ENCODE measurements at places on chromosomes 1 and 21.

GRCh38 chr1:192087334-192087733 lies 70.9 kb upstream of the RGS18 start:
- no peak for DNase-seq

- DNase-seq: no peak
These were observed 30.5 kb downstream of the NTNG1 start for GRCh38 chr1:107171333-107171732.

DNA sequence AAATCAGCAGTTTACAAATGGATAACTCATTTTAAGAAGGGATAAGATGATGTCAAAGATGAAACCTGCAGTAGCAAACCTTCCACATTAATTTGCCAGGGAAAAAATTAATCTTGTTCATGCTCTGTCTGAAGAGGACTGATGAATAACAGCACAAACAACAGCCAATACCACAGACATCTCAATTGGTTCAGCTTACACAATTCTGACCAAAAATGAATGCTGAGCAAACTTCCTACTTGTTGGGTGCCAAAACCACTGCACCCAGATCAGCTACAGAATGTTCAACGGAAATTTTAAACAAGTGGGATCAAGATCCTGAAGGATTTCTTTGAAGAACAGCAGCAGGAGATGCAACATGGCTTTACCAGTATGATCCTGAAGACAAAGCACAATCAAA lies 98.3 kb downstream of the COQ8A start:
- DNase-seq: no peak

DNA sequence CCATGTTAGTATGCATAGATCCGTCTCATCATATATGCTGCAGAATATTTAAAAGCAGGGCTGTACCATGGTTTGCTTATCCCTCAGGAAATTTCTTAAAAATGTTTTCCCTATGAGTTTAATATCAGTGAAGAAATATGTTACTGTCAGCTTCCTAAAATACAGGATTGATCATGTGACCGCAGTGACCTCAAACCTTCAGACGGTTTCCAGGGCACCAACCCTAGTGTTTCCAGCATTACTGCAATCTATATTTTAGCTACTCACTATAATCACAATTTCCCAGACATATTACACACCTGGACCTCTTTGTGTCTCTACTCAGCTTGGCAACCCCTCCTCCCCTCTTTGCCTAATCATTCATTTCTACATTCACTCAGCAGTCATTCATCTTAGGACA lies 7.7 kb upstream of the SDHB start:
- no peak for DNase-seq

DNA sequence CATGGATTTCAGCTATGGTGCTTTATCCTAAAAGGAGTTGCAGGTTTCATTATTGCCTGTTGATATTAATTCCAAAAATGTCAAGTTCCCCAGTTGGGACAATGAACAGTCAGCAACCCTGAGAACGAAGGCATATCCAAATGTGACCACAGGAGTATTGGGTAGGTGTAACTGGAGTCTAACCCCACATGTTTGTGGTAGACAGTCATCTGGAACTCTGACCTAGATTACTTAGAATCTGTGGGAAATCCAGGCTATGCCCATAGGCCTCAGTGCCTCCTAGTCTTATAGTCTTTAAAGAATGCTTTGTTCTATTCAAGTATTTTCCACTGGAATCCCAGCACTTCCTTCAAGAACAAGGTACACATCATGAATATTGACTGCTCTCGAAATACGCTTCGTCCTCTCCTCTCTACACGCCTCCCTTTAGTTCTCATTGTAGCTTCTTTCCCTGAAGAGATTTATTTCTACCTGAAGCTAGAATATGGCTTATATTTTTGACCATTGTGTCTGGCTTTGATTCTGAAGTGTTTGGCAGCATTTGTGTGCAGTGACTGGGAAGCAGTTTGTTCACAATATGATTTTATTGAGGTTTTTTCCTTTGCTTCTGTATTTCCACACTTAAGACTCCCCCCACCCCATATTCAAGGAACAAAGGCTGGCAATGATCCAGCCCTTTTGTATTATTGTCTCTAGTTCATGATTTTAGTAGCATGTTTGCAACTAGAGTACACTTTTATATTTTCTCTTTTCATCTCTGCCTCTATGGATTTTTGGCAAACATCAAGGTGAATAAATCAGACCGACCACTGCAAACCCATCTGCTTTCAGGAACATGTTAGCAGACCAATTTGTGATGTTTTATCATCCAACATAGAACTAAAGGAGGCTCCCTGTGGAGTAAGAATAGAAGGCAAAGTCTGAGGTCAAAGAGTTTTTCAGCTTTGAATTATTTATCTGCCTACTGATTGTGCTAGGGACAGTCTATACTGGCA lies 178.6 kb downstream of the GPR52 start:
- peak; percentile 9 for DNase-seq

GRCh38 chr1:243409284-243409683 lies 153.4 kb downstream of the SDCCAG8 start:
- DNase-seq: no peak

GRCh38 chr1:215425138-215425537 lies 142.0 kb upstream of the KCTD3 start:
- no peak for DNase-seq

- DNase-seq: no peak
These were observed 32.3 kb downstream of the PABPC4 start for GRCh38 chr1:39544327-39544726.

- DNase-seq: no peak
These were observed 113.6 kb downstream of the LRRC40 start for GRCh38 chr1:70091811-70092210.

- no peak for DNase-seq
These were observed 89.0 kb downstream of the SLC45A1 start for GRCh38 chr1:8406960-8407359.

GRCh38 chr1:116242741-116243140 lies 130.3 kb upstream of the ATP1A1 start:
- DNase-seq: no peak

- DNase-seq: no peak
These were observed 36.0 kb upstream of the SLC44A3 start for GRCh38 chr1:94784190-94784515.

DNA sequence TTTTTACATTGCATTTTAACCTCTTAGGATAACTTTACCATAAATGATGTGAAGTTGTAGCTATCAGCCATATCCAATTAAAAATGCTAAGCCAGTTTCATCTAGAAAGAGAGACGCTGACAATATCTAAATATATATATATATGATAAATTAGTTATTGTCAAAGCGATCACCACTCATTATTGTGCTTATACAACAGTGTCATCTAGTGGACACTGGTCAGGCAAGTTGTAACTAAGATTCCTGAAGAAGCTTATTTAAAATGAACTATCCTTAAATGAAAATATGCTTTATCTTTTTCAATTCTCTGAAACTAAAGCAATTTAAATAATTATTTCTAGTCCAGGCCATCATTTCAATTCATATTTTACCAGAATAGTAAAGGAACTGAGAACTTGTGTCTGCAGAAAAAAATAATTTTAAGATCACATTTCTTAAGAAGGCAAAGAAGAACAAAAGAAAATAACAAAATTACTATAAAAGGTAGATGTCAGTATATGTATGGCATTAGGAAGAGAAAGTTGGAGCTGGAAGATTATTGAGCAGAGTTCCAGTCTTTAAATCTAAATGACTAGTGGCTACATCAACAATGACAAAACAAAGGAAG lies 193.3 kb upstream of the SNX7 start:
- peak; percentile 74 for DNase-seq

- no peak for DNase-seq
These were observed 233.1 kb downstream of the HHIPL2 start for GRCh38 chr1:222314839-222315238.

- no peak for DNase-seq
These were observed 199.3 kb upstream of the JUN start for GRCh38 chr1:58983162-58983561.

DNA sequence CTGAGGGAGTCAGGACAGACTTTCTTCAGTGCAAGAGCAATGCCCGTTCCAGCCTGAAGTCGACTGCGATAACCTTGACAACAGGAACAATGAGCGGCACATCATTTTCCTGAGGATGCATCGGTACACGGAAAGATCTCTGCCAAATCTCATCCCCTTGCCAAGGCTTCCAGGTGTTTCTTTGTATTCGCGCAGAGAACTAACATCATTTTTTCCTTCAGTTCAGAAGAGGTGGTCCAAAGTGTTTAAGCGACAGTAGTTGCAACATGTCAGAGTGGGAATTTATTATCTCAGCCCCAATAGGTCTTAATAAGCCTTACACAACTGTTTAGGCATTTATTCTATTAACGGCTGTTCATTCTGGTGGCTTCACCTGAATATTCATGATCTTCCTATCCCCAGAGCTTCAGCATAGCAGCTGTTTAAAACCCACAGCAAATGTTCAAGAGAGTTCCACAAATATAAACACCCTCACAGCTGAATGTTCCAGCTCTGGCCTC lies 129.7 kb upstream of the NFIA start:
- DNase-seq: no peak

DNA sequence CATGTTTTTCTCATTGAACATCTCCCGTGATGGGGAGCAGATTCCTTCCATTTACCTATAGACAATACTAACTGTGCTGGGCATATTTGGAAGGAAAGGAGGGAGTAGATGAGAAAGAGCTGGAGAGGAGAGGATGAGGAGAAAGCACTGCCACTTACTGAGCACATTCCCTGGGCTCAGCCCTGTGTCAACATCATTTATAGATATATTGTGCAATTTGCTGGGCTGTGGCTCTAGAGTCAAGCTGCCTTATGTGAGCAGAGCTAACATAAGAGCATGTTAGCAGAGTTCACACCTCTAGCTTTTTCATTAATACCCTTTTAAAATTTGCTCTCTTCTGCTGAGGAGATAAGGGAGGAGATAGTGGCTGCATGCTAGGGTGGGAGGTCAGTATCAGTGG lies 22.3 kb upstream of the CD53 start:
- DNase-seq: no peak
